ENCODE measurements at places on chromosomes 11 and 22.

DNA sequence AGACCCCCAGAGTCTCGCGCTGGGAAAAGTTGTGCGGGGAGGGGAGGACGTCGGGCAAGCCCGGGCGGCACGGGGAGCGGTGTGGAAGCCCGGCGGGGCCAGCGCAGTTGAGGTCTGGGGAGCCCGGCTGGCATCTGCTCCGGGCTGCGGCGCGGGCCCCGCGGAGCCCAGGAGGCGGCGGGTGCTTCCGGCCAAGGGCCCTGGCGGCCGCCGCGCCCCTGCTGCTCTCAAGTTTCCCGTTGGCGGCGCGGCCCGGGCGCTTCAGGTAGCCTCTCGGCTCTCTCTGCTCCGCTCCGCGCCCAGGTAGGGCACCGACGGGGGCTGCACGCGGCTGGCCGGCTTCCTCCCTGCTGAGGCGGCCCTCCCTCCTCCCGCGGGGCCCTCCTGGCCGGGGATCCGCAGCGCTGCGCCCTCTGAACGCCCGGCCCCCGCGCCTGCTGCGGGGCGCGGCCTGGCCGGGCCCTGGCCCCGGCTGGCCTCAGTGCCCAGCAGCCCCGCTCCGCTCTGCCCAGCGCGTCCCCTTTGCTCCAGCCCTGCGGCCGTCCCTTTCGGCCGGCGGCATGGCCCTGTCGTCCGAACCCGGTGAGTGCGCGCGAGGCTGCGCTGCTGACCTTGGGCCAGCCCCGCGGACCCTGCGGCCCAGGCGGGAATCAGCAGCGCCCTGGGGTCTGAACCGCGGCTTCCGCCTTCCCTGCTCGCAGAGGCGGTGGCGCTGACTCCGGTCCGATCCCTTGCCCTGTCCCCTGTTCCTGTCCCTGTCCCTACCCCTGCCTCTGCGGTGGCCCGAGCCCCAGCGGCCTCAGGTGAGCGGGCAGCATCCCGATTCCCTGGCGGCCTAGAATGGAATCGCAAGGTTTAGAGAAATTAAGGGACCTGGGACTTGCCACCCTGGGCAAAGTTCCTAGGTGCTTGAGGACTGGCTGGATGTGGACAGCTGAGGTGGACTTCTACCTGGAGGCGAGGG lies 4.3 kb upstream of the AMPD3 start:
- no peak for DNase-seq

- DNase-seq: no peak
Observed at GRCh38 chr11:1462698-1462975, 23.9 kb downstream of the MOB2 start.

DNA sequence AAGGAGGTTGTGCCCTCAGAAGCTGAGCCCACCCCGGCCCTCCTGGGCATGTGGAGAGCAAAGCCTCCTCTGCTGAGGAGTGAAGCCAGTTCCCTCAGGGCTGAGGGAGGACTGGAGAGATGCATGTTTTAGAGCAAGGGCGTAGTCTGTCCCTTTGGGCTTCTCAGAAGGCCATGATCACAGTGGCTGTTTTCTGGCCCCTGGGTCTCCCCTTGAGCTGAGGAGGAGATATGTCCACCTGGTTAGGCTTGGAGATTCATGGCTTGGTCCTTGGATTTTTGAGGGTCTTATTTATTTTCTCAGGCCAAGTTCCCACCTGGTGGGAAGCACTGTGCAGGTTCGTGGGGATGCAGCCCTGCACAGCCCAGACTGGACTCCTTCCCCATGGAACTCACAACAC lies 46.5 kb upstream of the THY1 start:
- DNase-seq: no peak

- no peak for DNase-seq
Observed at GRCh38 chr22:46369716-46370583, 34.4 kb downstream of the TRMU start.

- DNase-seq: peak; percentile 64
Observed at GRCh38 chr22:20793748-20794649, 20.1 kb downstream of the SERPIND1 start.

DNA sequence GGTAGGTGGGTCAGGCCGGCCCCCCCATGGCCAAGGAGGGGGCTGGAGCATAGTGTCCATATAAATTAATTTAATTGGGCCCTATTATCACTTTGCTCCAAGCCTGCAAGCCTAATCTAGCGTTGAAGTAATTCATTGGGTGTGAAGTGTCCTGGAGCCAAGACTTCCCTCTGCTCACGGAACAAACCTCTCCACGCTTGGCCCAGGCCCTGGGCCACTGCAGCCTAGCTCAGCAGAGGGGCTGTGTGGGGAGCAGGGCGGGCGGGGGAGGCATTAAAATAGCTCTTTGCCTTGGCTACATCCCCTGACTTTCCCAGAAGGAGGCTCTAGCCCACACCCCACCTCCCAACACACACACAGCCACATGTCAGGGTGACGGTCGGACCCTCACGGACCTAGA lies 73.5 kb downstream of the THAP12 start:
- no peak for DNase-seq

- DNase-seq: no peak
Observed at GRCh38 chr11:128496692-128497060, 90.7 kb downstream of the ETS1 start.

DNA sequence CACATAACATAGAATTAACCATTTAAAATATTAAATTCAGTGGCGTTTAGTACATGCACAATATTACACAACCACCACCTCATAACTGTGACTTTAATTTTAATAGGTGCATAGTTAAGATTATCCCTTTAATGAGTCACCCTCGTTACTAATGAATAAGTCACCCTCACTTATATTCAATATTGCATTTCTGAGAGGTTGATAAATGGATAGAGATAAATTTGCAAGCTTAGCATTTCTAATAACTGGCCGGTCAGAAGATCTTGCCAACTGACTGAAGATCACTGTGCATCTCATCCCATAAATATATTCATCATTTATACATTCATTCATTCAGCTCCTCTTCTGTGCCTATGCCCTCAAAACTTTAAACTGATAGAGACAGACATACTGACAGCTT lies 243.7 kb downstream of the TTC28 start:
- DNase-seq: no peak

DNA sequence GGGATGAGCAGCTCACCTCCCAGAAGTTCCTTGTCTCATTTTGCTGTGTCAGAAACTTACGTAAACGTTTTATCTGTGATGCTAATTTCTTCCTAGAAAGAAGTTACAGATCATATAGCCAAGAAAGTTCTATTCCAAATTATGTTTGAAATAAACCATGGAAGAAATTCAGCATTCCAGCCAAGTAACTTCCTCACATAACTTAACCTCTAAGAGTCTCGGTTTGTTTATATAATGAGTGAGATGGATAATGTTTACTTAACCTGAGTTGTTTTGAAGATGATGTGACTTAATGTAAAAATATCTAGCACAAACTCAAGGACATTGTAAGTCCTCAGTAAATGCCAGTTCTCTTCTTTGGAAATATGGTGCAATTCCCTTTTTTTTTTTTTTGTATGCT lies 8.9 kb upstream of the MUC15 start:
- no peak for DNase-seq

- no peak for DNase-seq
Observed at GRCh38 chr11:6476571-6476970, 2.8 kb upstream of the TRIM3 start.

- no peak for DNase-seq
Observed at GRCh38 chr22:42190274-42190673, 59.7 kb upstream of the CYP2D6 start.

GRCh38 chr22:43433451-43434274 lies 21.8 kb downstream of the MPPED1 start:
- no peak for DNase-seq

- DNase-seq: no peak
Observed at GRCh38 chr11:12044799-12045198, 36.4 kb upstream of the DKK3 start.

- no peak for DNase-seq
Observed at GRCh38 chr11:128624269-128625175, 37.2 kb upstream of the ETS1 start.

- DNase-seq: no peak
Observed at GRCh38 chr11:71301046-71301857, 48.9 kb upstream of the SHANK2 start.

DNA sequence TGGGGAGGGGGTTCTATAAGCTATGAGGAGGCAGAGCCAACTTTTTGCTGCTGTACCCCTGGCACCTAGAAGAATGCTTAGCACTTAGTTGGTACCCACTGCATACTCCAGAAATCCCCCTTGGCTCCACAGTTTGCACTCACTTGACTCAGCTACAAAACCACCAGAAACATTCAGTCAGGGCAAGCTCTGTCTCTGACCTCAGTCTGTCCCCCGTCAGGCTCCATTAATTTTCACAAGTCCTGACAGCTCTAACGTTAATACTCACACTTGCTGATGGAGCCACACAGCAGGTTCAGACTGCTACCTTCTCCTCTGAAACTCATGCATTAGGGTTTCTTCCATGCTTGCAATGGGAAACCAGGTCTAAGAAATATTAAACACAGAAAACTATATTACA lies 81.7 kb downstream of the MPPED2 start:
- DNase-seq: no peak

GRCh38 chr11:8870411-8871170 lies 40.4 kb upstream of the AKIP1 start:
- DNase-seq: peak; percentile 35
